ENCODE measurements at places on chromosomes 6 and 20.

- no peak for DNase-seq
These were observed 16.9 kb upstream of the SNAI1 start for GRCh38 chr20:49965781-49966305.

- no peak for DNase-seq
These were observed 215.6 kb upstream of the HEY2 start for GRCh38 chr6:125533710-125534397.

DNA sequence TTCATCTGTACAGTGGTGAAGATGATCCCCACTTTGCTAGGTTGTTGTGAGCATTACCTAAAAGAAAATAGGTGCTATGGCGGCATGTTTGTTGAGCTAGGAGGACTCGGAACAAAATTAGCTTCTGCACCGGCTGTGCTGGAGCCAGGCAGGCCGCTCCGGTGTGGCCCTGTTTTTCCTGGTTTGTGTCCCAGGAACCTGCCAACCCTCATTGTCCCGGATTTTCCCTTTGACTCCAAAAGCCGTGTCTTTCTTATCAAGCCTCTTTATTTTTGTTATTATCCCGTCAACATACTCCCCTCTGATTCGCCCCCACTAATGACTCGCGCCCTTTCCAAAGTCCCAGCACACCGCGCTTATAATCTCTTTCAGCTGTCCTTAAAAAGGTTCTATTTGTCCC, 117.0 kb downstream of the MYLK4 start:
- no peak for DNase-seq

- no peak for DNase-seq
These were observed 117.0 kb downstream of the TFAP2A start for GRCh38 chr6:10297832-10298231.

GRCh38 chr6:135146162-135146934, 34.8 kb upstream of the MYB start:
- DNase-seq: no peak

GRCh38 chr20:49675368-49676151, 38.1 kb downstream of the B4GALT5 start:
- no peak for DNase-seq

DNA sequence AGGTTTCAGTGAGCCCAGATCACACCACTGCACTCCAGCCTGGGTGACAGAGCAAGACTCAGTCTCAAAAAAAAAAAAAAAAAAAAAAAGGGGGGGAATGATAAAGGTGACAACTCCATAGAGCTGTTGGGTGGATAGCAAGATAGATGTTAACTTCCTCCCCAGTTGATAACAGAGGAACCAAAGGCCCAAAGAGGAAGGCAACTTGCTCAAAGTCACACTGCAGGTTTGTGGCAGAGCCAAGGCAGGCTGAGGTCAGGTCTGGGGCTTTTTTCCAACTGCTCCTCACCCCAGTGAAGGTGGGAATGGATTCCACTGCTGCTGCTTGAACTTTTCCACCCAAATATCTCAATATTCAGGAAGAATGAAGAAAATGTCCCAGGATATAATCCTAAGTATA, 26.7 kb downstream of the HCK start:
- DNase-seq: no peak

All from NCI-H2081 (cell line).